Activated CD4-positive, CD25-positive, alpha-beta regulatory T cell (primary cell): ENCODE measurements at places on chromosomes 1 and 21.

DNA sequence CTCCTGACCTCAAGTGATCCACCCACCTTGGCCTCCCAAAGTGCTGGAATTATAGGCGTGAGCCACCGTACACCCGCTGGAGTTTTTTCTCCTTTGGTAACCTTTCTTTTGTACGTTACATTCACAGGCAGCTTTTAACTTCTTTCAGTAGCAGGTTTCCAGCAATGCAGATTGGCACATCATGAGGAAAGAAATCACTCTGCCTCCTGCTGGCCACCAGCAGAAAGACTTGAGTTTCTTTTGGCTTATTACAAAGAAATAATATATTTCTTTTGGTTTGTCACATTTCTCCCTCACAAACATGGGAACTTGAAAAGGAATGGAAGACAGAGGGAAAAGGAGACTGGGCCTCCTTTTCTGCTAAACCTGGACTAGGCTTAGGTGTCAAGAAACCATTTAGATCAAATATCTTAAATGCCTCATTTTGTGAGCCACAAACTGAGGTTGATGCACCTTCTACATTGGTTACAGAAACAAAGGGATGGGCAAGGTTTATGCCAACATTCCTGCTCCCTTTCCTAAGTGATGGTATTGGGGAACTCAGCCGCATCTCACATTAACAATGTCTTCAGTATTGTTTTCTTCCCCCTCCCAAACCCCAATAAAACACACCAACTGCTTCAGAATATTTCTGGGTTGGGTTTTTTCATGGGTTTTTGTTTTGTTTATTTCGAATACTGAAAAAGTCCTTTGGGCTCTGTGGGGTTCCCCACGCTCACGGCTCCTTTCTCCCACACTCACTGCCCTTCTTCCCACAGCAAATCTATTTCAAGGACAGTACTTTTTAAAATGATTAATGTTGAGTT is 7.7 kb downstream of the ENSA start:
- DNase-seq, result peak; percentile 29

DNA sequence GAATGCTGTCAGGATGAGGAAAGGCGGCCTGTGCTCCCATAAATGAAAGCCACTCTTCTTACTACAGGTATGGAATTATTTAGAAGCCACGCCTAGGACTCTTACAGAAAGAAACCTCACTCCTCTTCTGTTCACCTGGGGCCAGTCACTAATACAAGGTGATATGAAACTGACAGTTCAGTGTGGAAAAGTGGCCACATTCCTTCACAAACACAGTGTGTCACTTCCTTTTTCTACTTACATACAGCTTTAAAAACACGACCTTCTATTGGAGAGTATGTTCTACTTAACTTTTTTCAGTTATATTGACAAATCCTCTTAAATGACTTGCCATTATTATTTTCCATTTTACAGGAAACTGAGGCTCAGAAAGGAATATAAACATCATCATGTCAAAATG is 163.1 kb downstream of the PCNX2 start:
- no peak for DNase-seq

DNA sequence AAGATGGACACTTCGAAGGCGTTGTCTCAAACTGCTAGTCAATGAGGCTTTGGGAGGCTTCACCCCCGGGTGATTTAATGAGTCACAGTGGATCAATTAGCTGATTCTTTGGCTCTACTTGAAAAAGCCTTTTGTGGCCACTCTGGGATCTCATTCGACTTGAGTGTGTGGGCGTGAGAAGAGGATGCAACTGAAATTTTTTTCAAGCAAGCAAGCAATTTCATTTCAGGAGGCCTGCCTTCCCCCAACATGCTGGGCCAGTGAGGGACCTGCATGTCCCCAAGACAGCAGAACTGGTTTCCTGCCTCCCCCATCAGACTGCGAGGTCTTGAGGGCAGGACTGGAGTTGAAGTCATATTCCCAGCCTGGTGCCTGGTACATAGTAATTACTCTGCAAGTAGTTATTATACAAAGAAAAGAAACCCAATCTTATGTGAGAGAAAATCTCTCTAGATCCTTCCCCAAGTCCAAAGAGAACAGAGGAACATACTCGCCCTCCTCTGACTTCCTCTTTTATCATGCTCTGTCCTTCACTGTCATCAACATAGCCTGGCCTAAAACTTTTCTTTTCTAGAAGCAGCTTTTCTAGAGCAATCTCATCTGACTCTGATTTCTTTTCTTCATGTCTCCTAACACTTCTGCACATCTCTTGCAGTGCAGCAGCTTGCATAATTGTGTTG is 22.7 kb downstream of the SYT6 start:
- no peak for DNase-seq

DNA sequence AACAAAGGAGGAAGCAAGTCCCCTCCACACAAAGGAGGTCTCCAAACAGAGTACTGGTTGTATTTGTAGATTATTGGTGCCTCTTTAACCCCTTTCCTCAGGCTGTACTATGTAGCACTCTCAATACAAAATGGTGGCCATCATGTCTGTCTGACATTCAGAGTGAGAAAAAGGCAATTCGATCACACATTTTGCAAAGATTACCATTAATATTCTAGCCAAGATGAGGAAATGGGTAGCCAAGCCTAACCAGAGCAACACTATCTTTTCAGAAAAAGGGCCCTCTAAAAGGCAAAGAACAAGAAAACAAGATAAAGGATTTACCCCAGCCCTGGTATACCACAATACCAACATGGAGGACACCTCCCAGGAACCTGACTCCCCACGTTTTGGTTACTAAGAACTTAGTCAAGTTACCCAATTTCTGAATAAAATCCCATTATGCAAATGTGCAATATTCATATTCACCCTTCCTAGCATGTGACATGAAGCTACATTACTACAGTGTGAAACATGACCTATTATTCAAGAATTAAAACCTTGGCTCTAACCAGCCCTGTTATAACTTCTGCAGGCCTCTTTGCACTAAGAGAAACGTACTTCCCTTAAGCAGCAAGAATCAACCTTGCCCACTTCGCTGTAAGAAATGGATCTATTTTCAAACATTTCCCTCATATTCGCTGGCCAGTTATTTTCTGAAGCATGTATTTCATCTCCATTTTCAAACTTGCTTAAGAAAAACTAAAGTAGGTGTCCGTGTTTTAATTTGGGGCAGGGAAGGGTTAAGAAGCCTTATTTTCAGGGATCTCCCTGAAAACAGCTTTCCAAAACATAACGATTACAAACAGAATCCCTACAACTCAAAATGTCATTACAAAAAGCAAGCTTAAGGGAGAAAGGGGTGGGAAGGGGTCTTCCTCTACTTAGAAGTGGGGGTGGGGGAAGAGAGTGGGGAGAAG is 2.1 kb downstream of the KDM5B start:
- no peak for DNase-seq

- DNase-seq, result no peak
Measured at GRCh38 chr1:115332813-115333608, 5.0 kb downstream of the NGF start.

GRCh38 chr1:14791654-14792053 is 193.2 kb downstream of the KAZN start:
- no peak for DNase-seq

DNA sequence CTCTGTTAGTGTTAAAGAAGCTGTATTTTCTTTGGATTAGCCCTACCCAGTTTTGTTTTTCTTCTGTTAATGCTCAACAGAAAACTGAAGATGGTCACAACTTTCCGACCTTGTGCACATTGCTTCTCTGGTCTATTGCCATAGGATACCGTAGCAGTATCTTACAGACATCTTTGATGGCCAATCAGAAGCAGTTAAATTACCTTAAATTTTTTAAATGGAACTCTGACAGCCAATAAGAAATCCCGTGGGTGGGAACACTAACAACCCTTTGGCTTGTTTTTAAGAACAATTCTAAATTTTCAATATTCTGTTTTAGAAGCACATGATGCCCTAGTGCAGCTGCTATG is 17.2 kb downstream of the NFYC start:
- DNase-seq, result no peak

DNA sequence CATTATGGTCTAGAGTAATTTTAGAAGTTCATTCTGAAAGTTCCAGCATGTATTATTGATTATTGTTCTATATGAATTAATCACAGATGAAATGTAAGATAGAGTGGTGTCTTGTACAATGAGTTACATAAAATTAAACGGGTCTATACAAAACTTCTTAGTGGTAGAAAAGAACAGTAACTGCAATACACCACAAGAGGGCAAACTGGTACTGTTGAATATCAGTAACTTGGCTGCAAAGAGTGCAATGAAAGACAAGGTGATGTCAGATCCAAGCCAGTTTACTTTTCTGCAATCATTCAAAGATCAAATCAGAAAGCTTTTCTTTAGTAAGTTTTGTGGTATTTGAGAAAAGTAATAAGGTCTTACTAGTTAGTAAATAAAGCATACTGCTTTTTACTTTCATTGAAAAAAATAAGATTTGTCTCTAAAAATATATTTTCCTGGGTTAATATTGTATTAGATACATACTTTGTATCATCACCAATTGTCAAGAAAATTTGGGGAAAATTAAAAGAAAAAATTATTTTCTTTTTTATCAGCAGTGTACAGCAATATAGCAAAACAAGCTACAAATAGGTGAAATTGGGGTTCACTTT is 66.4 kb upstream of the BTG3 start:
- DNase-seq, result peak; percentile 2
